Memory B cell (primary cell): ENCODE measurements at places on chromosomes 5 and 9.

GRCh38 chr5:135609981-135610380 lies 31.2 kb upstream of the CXCL14 start:
- no peak for DNase-seq

DNA sequence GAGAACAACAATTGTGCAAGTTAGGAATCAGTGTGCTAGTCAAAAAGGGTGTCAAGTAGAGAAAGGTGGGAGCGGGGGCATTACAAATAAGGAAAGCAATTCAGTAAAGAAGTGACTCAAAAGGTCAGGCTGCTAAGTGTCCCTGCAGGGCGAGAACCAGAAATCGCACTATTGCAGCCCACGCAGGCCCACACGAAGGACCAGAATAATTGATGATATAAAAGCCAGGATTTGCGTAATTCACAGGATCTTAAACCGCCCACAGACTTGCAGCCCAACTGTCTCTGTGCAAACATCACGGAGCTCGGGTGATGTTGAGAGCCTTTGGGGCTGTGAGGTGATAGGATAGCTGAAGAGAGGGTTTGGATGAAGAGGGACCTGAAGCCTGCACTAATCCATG lies 349.0 kb downstream of the BRINP1 start:
- DNase-seq, result no peak

- DNase-seq, result no peak
Observed at GRCh38 chr9:126681336-126681735, 67.6 kb downstream of the LMX1B start.

DNA sequence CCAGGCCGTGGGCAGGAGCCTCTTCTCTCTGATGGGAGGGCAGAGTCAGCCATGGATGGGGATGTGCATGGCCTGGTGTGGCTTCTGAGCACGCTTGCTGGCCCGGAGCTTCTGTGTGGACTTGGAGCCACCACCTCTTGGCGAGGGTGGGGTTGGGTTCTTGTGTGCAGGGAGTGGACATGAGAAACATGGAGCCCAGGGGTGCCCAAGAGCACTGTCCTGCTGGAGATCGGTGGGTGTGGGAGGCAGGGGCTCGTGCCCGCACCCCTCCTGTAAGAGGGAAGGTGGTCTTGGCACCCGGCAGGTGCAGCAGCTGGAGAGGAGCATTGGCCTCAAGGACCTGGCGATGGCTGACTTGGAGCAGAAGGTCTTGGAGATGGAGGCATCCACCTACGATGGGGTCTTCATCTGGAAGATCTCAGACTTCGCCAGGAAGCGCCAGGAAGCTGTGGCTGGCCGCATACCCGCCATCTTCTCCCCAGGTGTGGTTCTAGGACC lies 23.8 kb downstream of the FBXW5 start:
- no peak for DNase-seq

DNA sequence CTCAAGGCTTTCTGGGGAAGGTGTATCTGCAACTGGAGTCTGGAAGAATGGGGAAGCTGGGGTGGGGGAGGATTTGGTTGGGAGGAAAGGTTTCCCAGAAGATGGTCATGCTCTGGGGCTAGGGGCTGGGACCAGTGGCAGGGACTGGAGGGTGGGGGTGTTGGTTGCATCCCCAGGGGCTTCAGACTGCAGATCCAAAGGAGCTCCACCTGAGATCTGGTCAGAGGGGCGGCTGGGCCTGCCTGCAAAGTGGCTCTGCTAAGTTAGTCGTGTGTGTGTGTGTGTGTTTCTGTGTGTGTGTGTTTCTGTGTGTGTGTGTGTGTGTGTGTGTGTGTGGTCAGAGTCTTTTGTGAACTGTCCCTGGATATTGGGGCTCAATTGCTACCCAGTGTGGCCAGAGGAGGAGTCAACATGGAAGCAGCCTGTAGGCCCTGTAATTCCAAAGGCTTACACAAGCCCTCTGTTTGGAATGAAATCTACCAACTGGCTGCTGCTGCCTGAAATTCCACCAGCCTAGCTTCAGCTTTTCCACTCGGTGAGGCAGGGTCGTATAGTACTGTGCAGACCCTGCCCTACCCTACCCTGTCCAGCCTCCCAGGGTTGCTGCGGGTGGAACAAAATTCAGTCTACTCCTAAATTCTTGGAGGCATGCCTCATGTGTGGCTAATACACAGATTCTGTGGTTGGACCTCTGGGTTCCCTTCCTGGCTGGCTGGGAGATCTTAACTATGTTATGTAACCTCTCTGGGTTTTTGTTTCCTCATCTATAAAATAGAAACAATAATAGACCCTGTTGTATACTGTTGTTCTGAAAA lies 12.5 kb upstream of the SYNPO start:
- no peak for DNase-seq

GRCh38 chr5:148416921-148417320 lies 33.2 kb downstream of the FBXO38 start:
- no peak for DNase-seq

- DNase-seq, result no peak
Observed at GRCh38 chr9:105539452-105539851, 18.5 kb upstream of the FKTN start.

- no peak for DNase-seq
Observed at GRCh38 chr9:137192859-137193258, 4.4 kb downstream of the SSNA1 start.

DNA sequence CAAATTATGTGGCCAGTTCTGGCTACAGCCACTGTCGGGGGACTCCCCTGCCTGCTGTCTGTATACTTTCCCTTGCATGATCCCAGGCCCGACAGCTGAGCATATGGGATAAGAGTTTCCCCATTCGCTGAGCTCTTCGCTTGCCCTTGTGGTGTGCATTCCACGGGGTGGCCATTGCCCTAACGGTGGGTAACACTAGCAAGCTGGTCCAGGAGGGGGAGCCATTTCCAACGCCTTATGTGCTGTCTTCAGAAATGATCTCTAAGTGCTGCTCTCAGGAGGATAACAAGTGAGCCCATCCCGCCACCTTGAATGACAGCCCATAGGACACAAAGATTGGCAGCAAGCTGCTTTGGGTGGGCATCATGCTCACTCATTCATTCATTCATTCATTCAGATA lies 190.9 kb downstream of the FSTL4 start:
- DNase-seq, result peak; percentile 23

GRCh38 chr5:61409568-61409967 lies 77.5 kb downstream of the ZSWIM6 start:
- DNase-seq, result no peak

DNA sequence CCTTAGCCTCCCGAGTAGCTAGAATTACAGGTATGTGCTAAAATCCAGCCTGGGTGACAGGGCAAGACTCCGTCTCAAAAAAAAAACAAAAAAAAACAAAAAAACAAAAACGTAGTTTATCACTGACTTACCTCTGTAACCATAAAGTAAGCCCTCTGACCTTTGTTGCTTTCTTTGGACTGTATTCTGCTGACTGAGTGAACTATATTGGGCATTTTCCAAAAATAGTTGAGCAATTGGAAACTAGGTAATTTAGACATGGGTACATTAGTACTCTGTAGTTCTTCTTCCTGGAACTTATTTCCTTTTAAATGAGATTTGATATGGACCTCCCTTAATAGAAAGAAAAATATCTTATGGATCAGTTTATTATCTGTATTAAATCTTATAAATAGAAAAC lies 66.6 kb downstream of the ANKHD1 start:
- no peak for DNase-seq

GRCh38 chr5:173198049-173198448 lies 37.0 kb downstream of the NKX2-5 start:
- no peak for DNase-seq

DNA sequence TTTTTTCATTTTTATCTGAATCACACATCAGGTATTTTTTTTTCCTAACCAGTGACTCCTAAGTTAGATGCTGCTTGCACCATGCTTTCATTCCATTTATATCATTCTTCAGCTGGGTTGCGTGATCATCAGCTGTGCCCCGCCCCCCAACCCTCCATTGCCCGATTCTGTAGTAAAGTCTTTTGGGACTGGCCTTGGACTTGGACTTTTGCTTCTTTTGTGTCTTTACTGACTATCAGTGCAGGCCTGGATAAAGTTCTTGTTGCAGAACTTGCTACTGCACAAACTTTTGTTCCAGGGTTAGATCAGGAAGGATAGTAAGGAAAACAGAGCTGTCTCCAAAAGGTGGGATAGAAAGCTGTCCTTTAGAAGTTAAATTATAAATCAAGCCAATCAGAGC lies 38.5 kb downstream of the SLC22A5 start:
- DNase-seq, result no peak

- no peak for DNase-seq
Observed at GRCh38 chr5:14793851-14794250, 77.7 kb downstream of the ANKH start.

DNA sequence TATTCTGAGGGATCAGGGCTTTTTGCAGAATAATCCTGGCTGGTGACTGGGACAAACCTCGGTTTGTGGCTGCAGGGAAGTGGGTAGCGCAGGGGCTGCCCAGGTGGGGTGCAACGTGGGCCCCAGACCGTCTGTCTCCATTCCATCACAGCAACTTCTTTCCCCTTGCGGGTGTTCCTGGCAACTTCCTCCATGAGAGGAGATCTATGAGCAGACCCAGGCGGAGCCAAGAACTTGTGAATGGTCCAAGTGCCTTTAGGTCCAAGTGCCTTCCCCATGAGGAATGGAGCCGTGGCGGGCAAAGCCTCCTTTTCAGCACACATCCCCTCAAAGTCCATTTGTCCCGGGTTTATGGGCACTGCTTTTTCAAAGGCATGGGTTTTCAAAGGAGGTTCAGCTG lies 136.5 kb downstream of the PHF2 start:
- DNase-seq, result no peak

DNA sequence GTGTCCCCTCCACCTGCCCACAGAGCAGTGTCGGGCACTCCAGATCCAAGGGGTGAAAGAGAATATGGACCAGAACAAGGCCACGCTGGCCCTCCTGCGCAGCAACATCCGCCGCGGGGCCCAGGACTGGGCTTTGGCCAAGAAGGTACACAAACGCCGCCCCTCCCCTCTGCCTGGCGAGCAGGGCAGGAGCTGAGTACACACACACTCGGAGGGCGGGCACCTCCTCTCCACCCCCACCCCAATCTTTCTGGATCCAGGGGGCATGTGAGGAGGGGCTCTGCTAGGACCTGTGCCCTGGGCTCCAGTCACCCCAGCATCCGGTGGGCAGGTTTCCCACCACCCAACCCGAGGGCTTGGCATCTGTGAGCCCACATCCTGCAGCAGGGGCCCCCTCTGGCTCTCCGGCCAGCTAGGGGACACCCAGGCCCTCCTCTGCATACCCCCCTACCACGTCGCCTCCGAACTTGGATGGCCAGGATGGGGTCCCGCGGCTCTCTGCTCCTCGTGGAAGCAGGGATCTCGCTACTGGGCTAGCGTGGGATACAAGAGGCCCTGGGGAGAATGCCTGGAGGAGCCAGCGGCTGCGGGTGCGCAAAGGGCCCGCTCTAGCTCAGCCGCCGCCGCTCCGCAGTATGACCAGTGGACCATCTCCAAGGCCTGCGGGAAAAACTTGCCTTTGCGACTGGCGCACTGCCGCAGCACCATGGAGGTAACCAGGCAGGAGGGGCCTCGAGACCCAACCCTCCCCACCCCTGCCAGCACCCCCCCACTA lies 3.1 kb downstream of the CCDC183 start:
- DNase-seq, result no peak

DNA sequence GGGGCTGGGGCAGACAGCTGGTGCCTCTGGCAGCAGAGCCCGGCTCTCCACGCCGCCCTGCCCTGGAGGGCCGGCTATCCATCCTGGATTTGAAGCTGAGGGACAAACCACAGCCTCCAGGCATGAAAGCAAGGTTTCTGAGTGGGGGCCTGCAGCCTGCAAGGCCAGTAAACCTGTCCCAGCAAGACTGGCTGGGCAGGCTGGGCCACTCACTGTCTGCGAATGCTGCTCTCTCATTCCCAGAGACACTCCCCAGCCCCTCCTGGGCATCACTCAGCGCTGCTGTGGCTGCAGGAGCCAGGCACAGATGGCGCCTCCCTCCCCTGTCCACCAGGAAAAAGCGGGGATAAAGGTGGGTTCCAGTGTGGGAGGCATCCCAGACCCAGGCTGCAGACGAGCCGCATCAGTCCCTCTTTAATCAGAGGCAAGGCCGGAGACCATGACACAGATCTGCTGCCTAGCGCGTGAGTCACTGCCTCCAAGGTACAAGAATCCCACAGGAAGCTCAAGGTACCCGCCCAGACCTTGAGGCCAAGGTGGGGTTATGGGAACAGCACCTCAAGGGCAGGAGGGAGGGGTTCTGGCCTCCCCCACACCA lies 118.0 kb downstream of the VAV2 start:
- no peak for DNase-seq
